Glutamatergic neuron (in vitro differentiated cells): ENCODE measurements at places on chromosomes 2 and 18. TPM values are rescaled to one million over a fixed set of nuclear protein-coding genes. Genes with fewer than 3 reads are reported as not detected.

DNA sequence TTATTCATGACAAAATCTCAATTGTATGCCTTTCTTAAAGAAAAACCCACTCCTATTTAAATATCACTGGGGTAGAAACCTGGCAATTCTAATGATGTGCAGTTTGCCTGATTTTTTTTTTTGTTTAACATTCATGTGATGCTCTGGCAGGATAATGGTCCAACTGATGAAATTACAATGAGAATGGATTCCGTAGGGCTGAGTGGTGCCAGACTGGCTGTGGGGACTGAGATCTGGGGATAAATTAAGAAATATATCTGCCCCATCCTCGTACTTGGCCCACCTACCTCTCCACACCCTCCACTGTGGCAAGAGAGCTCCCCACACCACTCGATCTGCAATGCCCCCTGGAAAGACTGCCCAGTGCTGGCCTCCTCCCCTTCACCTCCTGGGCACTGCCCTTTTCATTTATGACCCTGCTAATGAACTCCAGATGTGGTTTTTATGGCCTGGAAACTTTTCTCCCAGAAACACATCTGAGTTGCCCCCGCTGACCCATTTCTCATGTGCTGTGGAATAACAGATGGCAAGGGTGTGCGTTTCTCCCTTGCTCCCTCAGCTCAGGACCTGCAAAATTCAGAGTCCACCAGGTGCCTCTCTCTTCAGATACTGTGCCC, 33.0 kb upstream of the RPL37A start:
- DNase-seq = no peak

BCL2 gene
- total RNA-seq = 6.8 TPM

- DNase-seq = no peak
Observed at GRCh38 chr2:43303889-43304288, 77.5 kb upstream of the ZFP36L2 start.

- DNase-seq = no peak
Observed at GRCh38 chr2:237234268-237234667, 148.6 kb downstream of the COPS8 start.

GRCh38 chr2:25340181-25340921, 1.4 kb downstream of the DNMT3A start:
- no peak for DNase-seq

ATP6V1B1 gene
- not detected for total RNA-seq

CLEC4F gene
- 0.66 TPM for total RNA-seq

GRCh38 chr2:185785851-185786473, 47.4 kb downstream of the FSIP2 start:
- no peak for DNase-seq

- DNase-seq = no peak
Observed at GRCh38 chr2:66957677-66958076, 439.5 kb upstream of the ETAA1 start.

GRCh38 chr2:8511868-8512612, 169.8 kb upstream of the ID2 start:
- no peak for DNase-seq

GRCh38 chr18:24488824-24489493, 28.5 kb downstream of the HRH4 start:
- no peak for DNase-seq

DNA sequence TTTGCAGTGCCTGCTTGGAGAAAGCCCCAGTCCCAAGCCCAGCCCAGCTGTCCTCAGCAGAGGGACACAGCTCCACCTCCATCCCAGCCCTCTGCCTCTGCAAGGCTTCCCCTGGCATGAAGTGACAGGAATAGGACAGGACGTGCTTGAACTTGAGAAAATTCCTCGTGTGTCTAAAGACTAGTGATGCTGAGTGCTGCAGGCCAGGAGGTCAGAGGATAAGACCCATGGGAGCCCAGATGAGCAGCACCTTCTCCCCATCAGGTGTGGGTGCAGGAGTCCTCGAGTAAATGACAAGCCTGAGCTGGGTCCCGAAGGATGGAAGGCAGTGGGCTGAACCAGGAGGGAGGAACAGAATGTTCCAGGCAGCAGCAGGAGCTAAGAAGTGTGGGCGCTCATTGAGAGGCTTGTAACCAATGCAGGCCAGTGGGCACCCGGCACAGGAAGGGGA, 67.8 kb upstream of the UXS1 start:
- no peak for DNase-seq

DNA sequence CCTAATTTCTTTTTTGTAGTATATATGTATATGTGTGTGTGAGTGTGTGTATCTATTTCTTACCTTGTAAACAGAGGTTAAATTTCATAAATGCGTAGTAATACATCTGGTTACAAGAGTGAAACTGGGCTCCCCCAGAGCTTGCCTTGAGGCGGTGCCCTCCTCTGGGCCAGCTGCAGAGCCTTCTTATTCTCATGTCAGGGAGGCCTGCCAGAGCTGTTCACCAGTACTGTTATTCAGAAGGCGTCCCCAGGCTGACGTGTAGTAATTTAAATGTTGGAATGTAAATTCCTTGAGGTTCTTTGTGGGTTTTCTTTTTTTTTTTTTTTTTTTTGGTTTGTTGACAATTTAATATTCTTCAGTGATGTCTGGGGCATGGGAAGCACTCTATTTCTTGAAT, 11.2 kb downstream of the COPS8 start:
- no peak for DNase-seq

BCL11A gene
- total RNA-seq = 29.1 TPM

- DNase-seq = no peak
Observed at GRCh38 chr2:13401312-13401711, 684.6 kb downstream of the TRIB2 start.

DNA sequence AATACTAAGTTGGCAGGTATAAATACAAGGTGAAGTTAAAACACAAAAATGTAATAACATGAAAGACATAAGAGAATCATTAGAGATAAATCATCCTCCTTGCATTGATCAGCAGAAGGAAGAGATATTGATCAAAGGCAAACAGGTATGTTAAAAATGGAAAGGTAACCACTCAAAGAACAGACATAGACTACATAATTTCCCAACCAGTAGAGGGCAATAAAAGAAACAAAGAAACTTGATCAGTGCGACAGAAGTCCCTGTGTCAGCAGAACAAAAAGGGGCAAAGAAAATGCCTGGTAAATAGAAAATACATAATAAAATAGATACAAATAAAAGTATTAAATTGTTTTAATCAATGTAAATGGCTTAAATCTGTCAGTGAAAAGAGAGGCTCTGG, 53.6 kb downstream of the FAM228A start:
- DNase-seq = no peak

GRCh38 chr2:231513746-231514224, 16.5 kb downstream of the NMUR1 start:
- DNase-seq = no peak

- DNase-seq = no peak
Observed at GRCh38 chr2:15772681-15773080, 167.7 kb upstream of the MYCN start.

GRCh38 chr2:60957224-60957623, 60.3 kb upstream of the PEX13 start:
- DNase-seq = no peak

RMC1 gene
- 28.5 TPM for total RNA-seq

DNA sequence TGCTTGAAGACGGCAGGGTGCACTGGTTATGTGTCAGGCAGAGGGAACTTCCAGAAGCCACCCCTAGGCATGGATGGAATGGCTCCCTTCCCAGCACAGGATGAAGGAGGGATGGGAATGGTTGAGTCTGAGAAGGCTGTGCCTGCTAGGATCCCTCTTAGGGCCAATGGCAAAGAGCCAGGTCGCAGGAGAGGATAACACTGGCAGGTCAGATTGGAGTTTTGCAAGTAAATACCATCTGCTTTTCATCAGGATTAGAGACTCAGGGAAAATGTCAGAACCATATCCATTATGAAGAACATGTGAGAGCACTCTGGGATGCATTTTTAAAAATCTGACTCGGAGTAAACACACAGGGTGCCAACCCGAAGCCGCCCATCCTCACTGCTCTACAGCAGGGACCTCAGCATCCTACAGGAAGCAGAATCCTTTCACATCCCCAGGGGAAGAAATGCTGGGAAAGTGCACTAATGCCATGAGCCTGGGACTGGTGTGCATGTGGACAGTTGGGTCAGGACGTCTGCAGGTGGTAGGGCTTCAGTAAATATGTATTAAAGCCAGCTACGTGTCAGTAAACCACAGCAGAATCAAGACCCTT, 139.9 kb downstream of the MYT1L start:
- no peak for DNase-seq

- no peak for DNase-seq
Observed at GRCh38 chr2:73770725-73771124, 9.2 kb downstream of the DUSP11 start.
